ENCODE measurements at places on chromosomes 6 and 20.
A peak's percentile ranks its signal among the peaks of the same experiment; 100 is the strongest.

- no peak for DNase-seq
These were observed 132.9 kb downstream of the PRDM13 start for GRCh38 chr6:99739526-99739925.

DNA sequence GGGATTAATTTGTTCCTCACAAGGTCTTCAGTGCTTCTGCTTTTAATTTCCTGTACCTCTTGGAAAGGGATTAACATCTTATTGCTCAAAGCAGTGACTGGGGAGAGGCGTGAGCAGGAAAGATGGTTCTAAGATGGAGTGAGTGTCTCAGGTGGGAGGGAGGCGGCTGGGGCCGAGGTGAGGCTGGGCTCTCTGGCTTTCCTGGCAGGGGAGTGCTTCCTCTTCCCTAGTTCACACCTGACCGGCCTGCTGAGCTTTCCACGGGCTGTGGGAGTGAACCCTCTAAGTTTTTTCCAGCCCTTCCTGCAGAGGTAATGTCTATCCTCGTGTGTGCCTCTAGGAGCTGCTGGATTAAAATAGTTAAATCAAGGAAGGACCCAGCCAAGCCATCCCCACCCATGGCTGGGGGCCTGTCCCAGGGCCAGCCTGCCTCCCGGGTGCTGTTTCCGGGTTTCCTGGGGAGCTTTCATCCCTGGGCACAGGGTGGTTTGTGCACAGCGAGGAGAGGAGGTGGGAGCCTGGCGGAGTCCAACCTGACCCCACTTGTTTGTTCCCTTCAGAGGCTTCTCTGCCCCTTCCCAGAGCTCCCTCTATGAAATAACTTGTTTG is 179.1 kb downstream of the TFAP2C start:
- DNase-seq = no peak

GRCh38 chr6:142746524-142746923 is 198.5 kb downstream of the HIVEP2 start:
- no peak for DNase-seq

DNA sequence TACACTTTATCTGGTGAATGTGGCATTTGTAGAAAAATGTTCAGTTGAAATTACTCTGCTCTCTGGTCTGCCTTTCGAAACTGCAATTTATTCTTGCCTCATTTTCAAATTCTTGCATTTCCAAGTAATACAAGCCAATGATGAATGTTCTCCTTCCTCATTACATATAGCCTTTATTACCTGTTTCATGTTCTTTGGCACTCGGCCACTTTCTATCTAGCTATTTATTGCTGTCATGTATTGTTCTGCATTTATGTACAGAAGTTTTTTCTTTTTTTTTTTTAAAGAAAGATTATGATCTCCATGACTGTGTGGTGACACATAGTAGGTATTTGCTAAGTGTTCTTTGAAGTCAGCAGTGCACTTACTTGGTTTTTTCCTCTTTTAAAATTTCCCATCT is 261.4 kb downstream of the ZFAND3 start:
- no peak for DNase-seq

GRCh38 chr20:13839421-13840092 is 54.7 kb downstream of the NDUFAF5 start:
- DNase-seq = no peak

DNA sequence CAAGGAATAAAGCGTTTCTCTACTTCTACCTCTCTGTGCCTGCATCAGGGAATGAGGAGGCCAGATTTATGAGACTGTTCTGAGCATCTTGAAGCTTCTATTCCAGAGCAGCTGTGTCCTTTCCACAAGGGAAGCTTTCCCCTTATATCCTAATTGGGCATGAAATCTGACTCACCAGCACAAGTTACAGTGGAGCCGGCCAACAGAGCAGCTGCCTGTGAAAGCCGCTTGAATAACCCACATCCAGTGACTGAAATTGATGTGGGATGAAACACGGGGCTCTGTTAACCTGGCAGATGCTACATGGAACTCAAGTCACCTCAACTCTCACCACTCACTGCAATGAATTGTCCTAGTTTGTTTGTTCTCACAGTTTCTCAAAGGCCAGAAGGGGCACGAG is 400.3 kb downstream of the TFAP2A start:
- DNase-seq = no peak

GRCh38 chr20:48620507-48621375 is 207.1 kb downstream of the PREX1 start:
- DNase-seq = peak; percentile 57

DNA sequence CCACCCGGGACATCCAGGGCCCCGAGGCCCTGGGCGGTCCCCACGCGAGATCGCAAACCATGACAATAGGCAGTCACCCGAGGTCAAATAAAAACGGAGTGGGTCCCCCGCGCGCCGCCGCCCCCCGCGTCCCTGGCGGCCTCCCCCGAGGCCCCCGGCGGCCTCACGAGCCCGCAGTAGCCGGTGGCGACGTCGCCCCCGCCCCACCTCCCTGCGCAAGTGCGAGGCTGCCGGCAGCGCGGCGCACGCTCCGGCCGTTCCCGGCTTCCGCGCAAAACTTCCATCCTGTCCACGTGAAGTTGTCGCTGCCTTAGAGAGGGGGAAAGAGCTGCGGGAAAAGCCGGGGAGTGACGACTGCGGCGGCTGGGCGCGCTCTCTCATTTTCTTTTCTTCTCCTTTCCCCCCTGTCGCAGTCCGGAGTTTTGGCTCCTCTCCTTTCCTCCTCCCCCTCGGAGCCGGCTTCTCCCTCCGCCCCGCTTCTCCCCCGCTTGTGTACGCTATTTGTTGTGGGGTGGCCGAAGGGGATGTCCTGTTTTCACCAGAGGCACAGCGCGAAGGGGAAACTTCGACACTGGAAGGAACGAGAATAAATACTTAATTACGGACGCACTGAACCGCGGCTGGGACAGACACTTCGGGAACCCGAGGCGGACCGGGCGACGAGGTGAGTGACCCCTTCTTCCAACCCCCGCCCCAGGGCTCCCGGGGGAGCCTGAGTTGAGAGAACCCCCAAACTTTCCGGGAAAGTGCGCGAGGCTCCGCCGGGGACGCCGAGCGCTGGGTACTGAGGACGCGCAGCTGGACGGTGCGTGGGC is at the start of gene EYA4:
Gene EYA4 (plus strand): TSS at position 272 of the 815 bp plus-strand sequence. CDS start 33,424 bp downstream, outside the sequence.
- no peak for DNase-seq

GRCh38 chr20:16025084-16025483 is 548.2 kb downstream of the KIF16B start:
- DNase-seq = no peak

- no peak for DNase-seq
These were observed 1162.2 kb upstream of the GJE1 start for GRCh38 chr6:140970485-140970884.

DNA sequence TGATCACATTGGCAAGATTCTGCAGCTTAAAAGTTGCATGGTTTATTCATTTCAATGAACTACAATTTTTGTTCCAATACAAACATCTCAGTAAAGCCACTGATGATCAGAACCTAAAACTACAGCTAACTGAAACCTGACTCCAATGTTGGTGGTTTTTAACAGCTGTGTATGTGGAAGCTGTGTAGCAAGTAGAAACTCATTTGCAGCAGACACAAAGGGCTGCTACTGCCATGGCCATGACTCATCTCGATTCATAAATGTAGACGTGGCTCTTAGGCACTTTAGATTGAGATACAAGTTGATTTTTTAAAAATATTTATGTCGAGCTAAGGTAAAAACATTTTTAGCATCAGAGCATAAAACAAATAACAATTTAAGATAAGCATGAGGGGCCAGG is 19.5 kb upstream of the MAP3K4 start:
- DNase-seq = no peak

GRCh38 chr6:11971154-11971553 is 41.0 kb upstream of the HIVEP1 start:
- no peak for DNase-seq

DNA sequence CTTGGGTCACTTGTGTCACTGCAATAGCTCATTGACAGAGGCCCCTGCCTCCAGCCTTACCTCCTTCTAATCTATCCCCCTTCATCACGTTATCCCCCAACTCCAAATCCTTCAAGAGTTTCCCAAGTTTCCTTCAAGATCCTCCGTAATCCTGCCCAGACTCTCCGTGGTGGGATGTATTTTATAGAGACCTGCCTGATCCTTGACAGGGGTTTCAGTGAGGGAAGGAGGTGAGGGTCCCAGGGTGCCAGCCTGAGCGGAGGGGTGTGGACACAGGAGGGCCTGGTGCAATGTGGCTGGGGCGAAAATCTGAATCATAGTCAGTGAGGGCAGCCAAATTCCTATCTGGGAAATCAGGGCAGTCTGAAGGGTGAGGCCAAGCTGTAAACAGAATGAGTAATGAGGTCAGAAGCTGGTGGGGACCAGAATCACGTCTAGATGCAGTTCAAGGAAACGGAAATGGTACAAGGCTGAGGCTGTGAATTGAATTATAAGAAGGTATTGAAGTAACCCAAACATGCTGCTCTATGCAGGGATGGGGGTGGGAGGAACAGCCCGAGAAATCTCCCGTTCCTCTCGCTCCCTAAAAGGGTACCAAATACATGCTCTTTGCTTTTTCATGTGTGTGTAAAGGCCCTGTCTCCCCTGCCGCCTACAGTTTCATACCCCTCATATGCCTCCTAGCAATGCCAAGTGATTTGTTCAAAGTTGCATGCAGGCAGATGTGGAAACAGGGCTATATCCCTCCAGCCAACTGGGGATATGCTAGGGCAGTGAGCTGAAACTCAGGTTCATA is 35.4 kb upstream of the PIM1 start:
- no peak for DNase-seq
